Amygdala (tissue), 56 donors: ENCODE measurements at places on chromosomes 2 and 18.

GRCh38 chr2:164852086-164852485 lies 10.5 kb upstream of the COBLL1 start:
- DNase-seq = no peak

GRCh38 chr2:63837036-63837594 lies 4.6 kb upstream of the UGP2 start:
- DNase-seq = no peak

- no peak for DNase-seq
These were observed 16.6 kb downstream of the ATOH8 start for GRCh38 chr2:85770369-85770768.

- DNase-seq = no peak
These were observed 20.0 kb downstream of the GREB1 start for GRCh38 chr2:11553661-11554398.

DNA sequence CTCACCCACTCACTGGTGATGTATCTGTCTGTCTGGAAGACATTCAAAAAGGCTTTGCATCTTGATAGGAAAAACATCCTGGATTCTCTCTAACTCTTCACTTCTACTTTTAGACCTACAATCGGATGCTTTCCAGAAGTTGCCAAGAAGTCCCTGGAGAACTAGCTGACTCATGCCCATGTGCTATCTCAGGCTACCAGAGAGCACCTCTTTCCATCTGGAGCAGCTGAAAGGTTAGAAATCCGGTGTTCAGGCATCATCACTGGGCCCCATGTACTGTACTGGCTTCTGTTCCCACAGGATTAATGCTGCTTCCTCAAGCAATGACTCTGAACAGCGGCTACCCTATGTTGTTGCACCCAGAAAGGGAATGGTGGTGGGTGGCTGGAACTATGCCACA lies 259.0 kb downstream of the NBAS start:
- no peak for DNase-seq

GRCh38 chr18:6569813-6570212 lies 155.1 kb upstream of the L3MBTL4 start:
- DNase-seq = no peak

DNA sequence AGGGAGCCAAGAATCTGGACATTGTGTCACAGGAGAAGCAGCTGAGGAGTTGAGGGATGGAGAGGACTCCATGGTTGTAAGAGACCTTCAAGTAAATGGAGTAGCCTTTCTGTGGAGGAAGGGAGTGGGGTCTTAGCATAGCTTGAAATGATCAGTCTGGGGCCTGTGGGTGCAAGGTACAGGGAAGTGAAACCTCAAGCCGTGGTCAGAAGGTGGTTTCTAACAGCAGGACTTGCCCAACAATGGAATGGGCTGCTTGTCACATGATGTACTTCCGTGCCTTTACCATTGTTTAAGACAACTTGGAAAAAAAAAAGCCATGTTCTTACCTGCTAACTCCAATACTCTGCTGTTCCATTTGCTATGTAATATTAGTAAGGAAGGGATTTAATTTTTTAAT lies 140.7 kb downstream of the LDLRAD4 start:
- DNase-seq = no peak

GRCh38 chr18:10499230-10499629 lies 26.6 kb upstream of the NAPG start:
- DNase-seq = no peak

DNA sequence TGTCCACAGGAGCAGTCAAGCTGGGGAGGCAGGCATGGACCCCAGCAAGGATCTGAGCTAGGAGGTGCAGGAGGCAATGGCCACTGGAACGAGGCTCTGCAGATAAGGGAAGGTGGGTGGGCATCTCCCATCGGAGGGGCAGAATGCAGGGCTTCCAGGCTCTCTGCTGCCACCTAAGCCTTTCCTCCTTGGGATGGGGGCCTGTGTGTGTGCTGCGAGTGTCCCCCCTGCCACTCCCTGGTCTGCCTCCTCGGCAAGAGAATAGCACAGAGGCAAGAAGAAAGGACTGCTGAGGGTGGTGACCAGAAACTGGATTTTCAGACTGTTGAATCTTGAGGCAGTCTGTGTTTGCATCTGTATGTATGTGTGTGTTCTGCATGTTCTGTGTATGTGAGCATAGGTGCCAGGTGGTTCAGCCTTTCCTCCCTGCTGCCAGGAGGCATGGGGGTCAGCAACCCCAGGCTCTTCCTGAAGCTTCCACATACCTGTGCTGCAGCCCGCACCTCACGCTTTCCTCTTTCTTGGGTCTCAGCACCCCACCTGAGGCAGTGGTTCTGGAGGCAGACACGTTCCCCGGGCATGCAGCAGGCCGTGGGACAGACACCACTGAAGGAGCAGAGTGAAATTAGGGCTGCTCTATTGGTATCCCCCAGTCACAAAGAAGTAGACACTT lies 86.7 kb downstream of the EPAS1 start:
- DNase-seq = no peak

DNA sequence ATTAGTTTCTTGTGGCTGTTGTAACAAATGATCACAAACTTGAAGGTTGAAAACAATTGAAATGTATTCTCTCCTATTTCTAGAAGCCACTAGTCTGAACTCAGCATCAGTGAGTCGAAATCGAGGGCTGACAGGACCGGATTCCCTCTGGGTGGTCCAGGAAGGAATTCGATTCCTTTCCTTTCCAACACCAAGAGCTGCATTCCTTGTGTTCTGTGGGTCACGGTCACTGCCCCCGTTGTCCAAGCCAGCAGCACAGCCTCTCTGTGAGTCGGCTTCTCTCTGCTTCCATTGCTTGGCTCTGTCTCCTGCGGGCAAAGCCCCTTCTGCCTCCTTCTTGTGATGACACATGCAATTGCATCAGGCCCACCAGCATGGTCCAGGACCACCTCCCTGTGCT lies 67.3 kb downstream of the SMIM21 start:
- no peak for DNase-seq

- DNase-seq = no peak
These were observed 206.0 kb downstream of the NCK2 start for GRCh38 chr2:105950521-105951383.

- DNase-seq = no peak
These were observed 72.3 kb downstream of the INHBB start for GRCh38 chr2:120418174-120418787.

DNA sequence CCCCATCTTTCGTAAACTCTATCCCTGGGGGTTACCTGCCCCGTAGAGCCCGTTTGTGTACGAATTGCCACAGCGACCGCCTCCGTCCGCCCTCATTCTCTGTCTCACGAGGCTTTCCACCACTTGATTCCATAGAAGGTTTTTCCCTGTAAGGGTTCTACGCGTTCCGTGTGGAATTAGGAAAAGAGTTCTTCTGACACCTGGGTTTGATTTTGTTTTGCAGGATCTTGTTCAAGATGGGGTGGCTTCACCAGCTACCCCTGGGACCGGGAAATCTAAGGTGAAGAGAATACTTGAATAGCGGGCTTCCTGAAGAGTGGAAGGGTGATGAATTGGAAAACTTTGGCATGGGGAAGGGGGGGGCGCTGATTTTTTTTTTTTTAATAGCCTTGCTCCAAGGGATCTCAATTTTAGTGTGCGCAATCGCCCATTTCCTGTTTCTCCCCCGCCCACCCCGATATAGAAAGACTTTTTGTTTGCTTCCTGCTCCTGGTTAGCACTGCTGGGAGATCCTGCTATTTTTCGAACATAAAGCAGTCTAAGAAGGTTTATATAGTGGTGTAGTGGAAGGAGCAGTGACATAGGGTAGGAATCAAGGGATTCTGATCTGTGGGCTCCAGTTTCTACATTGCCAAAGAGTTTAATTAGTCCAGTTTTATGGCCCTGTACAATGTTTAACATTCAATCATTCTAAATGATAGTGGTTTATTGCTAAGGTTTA lies 564 bp downstream of the GCC2 start:
- DNase-seq = no peak

- DNase-seq = no peak
These were observed 132.3 kb upstream of the NETO1 start for GRCh38 chr18:72999971-73000607.

DNA sequence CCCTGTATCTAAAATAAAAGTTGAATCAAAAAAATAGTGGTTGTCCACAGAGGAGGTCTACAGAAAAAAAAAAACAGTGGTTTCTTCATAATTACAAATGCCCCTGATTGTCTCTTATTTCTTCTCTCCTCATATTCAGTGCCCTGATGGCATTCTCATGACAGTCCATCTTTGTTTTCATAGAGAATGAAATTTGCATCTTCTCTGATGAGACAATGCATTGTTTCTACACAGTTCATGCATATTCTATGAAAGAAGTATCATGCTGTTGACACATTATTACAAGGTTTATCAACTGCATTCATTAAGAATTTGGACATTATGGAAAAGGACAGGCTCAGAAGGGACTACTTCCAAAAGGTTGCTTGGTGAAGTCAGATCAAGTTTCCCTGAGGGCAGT lies 59.5 kb downstream of the LHCGR start:
- no peak for DNase-seq

DNA sequence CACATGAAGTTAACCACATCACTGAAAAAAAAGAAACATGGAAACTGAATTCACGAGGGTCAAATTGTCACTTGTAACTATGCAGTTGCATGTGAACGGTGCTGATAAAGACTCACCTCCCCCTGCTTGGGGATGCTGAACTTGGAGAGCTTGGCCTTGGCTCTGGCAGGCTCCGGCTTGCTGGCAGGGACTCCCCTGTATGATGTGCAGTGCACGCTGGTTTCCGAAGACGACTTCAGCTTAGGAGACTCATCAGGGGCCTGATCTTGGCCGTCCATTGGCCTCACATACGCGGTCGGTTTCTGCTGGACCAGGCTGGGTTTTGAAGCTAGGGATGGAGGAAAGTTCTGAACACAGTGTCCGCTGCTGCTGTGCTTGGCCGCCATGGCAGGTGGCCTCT lies 135.9 kb downstream of the AFF3 start:
- DNase-seq = no peak

- DNase-seq = peak; percentile 55
These were observed 143.6 kb upstream of the MAP3K20 start for GRCh38 chr2:172931918-172932520.

GRCh38 chr18:39238981-39239660 lies 1673.5 kb upstream of the CELF4 start:
- DNase-seq = no peak
